Placental epithelial cell (primary cell): ENCODE measurements at places on chromosomes 4 and X. TPM values are rescaled to one million over a fixed set of nuclear protein-coding genes. Genes with fewer than 3 reads are reported as not detected.

The ADH7 gene
- not detected in 2 replicates for total RNA-seq

The USP17L13 gene
- not detected in 2 replicates for total RNA-seq

The HUWE1 gene
- 149 and 275 TPM in 2 replicates for total RNA-seq

The NUDT10 gene
- 0.39 TPM in 1 of 2 replicates, not detected in the other for total RNA-seq
